ENCODE measurements at places on chromosomes 11 and 22. TPM values are rescaled to one million over a fixed set of nuclear protein-coding genes. Genes with fewer than 3 reads are reported as not detected.

The UBQLN3 gene
- total RNA-seq = 0.41 TPM

The OR56A1 gene
- total RNA-seq = not detected

The AMPD3 gene
- total RNA-seq = 28.0 TPM

The FOSL1 gene
- total RNA-seq = not detected

The MS4A8 gene
- total RNA-seq = not detected

The OR8G5 gene
- total RNA-seq = not detected

The VPS11 gene
- total RNA-seq = 68.0 TPM

The CRYAB gene
- not detected for total RNA-seq

The GVQW3 gene
- 7.4 TPM for total RNA-seq

The NCF4 gene
- total RNA-seq = 2.8 TPM

The KCTD21 gene
- total RNA-seq = 6.1 TPM

The C11orf87 gene
- total RNA-seq = not detected

The PKDREJ gene
- total RNA-seq = not detected

The UPB1 gene
- 0.86 TPM for total RNA-seq

The SWAP70 gene
- total RNA-seq = 13.7 TPM

The CNTF gene
- total RNA-seq = 3.0 TPM

The C11orf91 gene
- total RNA-seq = not detected

The PDE3B gene
- total RNA-seq = 228 TPM

The ACTN3 gene
- total RNA-seq = 0.27 TPM

The RCOR2 gene
- total RNA-seq = not detected

The CTNND1 gene
- 17.4 TPM for total RNA-seq

The GAL gene
- not detected for total RNA-seq

The CRYBB3 gene
- total RNA-seq = not detected

The GRIA4 gene
- total RNA-seq = not detected

The MFRP gene
- not detected for total RNA-seq

The EFCAB6 gene
- 1.7 TPM for total RNA-seq

The GNAZ gene
- total RNA-seq = 0.30 TPM

The FAT3 gene
- total RNA-seq = not detected

The SMTNL1 gene
- total RNA-seq = not detected

The TEX54 gene
- 0.91 TPM for total RNA-seq

The FIBIN gene
- not detected for total RNA-seq

The CLDN5 gene
- not detected for total RNA-seq

The C2CD3 gene
- total RNA-seq = 42.5 TPM

The OR10A2 gene
- not detected for total RNA-seq

The SLC22A8 gene
- total RNA-seq = not detected

The MUC15 gene
- not detected for total RNA-seq

The ZC3H7B gene
- 48.1 TPM for total RNA-seq

The C22orf42 gene
- not detected for total RNA-seq

The INSC gene
- 0.60 TPM for total RNA-seq

The C11orf42 gene
- total RNA-seq = not detected

The C1QTNF5 gene
- total RNA-seq = not detected

The SAA2 gene
- not detected for total RNA-seq

Measured in naive thymus-derived CD8-positive, alpha-beta T cell (primary cell).